ENCODE measurements at places on chromosomes 13 and 19.

DNA sequence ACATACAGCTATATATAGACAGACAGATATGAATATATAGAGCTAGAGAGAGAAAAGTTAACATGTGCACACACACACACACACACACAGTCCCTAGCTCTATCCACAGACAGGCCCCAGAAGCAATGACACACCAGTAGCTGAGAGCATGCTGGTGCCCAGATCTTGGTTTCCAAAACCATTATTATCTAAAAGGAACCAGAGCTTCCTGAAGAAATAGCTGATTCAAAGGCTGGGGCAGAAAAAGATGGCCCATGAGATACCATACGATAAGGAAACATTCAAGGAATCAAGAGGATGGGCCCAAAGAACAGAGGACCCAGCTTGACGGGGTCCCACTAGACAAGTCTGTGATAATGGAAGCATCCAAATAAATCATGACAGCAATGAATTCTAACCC, 53.4 kb downstream of the ABCC4 start:
- no peak for DNase-seq

GRCh38 chr13:21735701-21736401, 65.0 kb downstream of the FGF9 start:
- no peak for DNase-seq

DNA sequence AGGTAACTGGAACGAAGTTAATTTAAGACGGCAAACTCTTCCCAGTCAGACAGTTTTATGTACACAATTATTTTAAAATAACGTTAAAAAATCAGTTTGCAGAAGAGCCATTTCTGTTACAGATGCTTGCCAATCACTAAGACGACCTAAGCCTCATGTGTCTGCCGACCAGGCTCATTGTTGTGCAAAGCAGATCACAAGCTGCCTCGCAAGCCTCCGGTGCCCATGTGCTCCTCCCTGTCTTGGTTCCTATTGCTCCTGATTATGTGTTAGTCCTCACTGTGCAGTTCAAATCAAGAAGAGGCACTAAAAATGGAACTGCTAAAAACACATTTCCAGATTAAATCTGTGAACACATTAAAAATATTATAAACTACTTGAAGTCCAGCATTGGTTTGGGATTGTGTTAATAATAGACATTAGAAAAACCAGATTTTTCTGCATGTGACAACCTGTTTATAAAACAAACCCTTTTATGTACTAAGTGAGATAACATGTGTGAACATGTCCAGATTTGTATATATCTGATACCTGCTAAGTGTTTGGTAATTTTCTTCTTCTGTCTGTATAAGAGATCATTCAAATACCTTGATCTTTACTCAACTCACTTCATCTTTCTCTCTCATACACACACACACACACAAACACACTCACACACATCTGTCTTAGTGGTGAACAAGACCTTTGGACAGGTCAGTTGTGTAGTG, 81.9 kb upstream of the SLC15A1 start:
- DNase-seq = no peak

- DNase-seq = no peak
Observed at GRCh38 chr13:21949818-21950429, 279.1 kb downstream of the FGF9 start.

DNA sequence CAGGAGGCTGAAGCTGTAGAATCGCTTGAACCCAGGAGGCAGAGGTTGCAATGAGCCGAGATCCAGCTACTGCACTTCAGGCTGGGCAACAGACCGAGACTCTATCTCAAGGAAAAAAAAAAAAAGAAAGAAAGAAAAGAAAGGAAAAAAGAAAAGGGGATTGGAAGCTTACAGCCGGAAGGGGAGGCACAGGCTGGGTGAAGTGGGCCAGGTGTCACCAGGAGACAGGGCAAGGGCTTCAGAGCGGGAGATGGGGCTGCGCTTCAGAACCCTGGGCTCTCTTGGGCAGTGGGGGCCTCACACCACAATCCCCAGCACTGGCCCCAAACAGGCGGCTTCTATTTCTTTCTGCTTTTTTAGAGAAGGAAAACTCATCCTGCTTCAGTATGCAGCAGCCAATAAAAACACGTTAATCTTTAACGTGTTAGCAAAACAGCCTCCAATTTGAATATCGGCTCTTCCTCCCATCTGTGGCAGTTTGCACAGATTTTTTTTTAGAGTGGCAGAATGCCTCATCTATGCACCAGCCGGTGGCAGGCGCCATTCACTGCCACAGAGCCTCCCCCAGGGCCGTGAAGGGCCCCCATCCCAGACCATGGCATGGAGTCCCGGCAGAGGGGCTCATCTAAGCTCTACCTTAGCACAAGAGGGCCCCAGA, 46.6 kb upstream of the C19orf12 start:
- no peak for DNase-seq

DNA sequence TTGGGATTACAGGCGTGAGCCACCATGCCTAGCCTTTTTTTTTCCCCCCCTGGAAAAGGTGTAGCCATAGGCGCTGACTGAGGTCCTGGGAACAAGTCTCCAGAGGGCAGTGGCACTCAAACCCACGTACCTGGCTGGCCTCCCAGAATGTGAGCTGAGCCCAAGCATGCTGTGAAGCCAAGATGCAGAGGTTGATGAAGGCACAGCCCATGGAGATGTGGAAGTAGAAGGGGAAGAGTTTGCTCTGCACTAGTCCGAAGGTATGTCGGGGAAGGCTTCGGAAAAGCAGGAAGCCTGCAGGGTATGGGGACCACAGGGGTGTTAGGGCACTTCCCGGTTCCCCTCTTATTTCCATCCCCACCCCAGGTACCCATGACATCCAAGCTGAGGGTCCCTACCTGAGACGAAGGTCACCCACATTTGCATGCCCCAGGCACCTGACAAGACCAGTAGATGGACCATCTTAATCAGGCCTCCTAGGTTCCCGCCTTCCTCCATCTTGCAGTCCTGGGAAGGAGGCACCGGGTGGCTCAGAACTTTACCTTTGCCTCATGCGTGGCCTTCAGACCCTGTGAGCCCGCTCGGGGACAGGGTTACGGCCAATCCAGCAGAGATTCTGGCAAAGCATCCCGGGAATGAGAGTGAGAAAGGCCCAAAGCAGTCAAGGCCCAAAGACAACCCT, 805 bp downstream of the TMEM205 start:
- no peak for DNase-seq

DNA sequence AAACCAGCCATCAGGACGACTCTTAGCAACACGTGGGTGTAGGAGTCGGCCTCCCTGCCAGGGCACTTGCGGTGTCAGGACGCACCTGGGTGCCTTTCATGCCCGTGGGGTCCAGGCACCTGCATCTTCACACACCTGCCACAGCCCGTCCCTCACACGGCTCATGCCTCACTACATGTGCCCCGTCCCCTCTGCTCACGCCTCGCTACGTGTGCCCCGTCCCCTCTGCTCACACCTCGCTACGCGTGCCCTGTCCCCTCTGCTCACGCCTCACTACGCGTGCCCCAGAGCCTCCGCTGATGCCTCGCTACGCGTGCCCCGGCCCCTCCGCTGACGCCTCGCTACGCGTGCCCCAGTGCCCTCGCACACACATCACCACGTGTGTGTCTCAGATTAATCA, 58.0 kb upstream of the F7 start:
- DNase-seq = no peak

- DNase-seq = no peak
Observed at GRCh38 chr13:24184265-24184841, 23.8 kb downstream of the SPATA13 start.

- DNase-seq = no peak
Observed at GRCh38 chr13:44785401-44785800, 203.9 kb downstream of the NUFIP1 start.

GRCh38 chr19:858868-859843, at the start of gene CFD:
TSS of gene CFD (plus strand) at chr19:859664. CDS start at chr19:859690, 26 bp downstream.
- DNase-seq = no peak

GRCh38 chr19:54462655-54463530, 685 bp downstream of the LENG9 start:
- no peak for DNase-seq

DNA sequence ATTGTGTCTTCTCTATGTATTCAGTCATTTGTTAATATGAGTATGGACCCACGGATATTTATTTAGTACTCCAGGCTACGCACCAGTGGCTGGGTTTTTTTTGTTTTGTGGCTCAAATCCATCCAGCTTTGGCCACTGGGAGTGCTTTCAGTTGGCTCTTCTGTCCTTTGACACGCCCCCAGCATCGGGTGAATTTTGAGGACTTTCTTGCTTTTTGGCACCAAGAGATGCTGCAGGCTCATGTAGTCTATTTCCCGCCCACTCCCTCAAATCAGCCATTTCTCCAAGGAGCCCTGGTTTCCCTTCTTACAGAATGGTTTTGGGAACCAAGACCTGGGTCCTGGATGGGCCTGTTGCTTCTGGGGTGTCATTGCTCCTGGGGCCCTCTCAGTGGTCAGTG, 55.8 kb downstream of the SMARCA4 start:
- DNase-seq = no peak

GRCh38 chr13:101149735-101150384, 266.4 kb downstream of the NALCN start:
- DNase-seq = no peak

- DNase-seq = no peak
Observed at GRCh38 chr19:4473763-4474513, 1.8 kb downstream of the HDGFL2 start.

DNA sequence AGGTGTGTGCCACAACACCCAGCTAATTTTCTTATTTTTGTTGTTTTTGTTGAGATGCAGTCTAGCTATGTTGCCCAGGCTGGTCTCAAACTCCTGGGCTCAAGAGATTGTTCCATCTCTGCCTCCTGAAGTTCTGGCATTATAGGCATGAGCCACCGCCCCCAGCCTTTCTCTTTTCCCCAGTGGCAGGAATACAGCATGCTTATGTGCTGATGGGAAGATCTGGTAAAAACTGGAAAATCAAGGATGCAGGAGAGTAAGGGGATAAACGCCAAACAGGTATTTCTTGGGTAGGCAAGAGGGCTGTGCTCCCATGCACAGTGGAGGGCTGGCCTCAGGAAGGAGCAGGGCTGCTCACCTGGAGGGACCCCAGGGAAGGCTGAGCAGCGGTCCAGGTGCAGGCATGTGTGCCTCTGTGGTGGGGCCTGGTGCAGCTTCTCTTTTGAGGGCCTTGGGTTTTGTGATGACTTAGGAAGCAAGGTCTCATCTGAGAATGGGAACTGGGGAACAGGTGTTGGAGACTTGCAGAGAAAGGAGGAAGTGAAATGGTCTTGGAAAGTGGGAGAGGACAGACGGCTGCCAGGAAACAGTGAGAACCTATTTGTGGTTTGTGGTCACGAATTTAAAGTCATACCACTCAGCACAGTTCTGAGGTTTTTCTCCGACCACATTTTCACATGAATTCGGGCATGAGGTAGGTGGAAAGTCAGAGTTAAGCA, 106.5 kb downstream of the TEX26 start:
- no peak for DNase-seq

GRCh38 chr19:50555450-50556281, 12.6 kb downstream of the LRRC4B start:
- DNase-seq = no peak

- peak; percentile 54 for DNase-seq
Observed at GRCh38 chr13:85528491-85529217, 270.6 kb downstream of the SLITRK6 start.

- DNase-seq = no peak
Observed at GRCh38 chr19:5130371-5131030, 161.6 kb downstream of the KDM4B start.

DNA sequence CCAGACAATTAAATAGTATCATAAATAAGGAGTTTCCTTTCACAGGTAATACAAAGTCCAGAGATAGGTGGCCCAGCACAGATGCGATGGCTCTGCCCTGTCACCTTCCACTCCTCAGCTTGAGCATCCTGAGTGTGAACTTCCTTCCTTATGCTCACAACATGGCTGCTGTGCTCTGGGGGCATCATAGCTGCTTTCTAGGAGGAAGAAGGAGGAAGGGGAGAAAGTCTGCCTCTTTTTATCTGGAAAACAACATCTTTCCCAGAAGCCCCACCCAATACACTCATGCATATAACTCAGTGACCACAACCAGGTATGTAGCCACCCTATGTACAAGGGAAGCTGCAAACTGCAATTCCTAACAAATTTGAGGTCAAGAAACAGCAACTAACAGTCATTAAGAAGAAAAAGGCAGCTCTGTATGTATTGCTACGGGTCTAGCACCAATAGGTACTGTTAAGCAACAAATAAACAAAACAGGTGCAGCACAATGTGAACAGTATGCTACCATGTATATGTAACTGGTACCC, 201.2 kb upstream of the UBL3 start:
- DNase-seq = no peak

DNA sequence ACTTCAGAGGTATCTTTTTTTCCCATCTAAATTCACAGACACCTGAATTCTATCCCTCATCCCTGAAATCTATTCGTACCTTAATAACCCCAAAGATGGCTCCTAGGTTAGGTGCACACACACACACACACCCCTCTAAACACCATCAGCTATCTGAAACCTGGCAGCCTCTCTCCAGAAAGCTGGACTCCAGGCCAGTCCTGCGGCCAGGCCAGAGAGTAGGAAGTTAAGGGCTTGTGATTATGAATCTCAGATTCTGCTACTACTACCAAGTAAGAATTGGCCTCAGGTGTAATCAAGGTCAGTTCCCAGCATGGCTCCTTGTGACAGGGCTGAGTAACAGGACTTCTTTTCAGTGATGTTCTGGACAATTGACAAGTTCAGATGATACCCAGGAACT, 244.2 kb upstream of the SERP2 start:
- no peak for DNase-seq

DNA sequence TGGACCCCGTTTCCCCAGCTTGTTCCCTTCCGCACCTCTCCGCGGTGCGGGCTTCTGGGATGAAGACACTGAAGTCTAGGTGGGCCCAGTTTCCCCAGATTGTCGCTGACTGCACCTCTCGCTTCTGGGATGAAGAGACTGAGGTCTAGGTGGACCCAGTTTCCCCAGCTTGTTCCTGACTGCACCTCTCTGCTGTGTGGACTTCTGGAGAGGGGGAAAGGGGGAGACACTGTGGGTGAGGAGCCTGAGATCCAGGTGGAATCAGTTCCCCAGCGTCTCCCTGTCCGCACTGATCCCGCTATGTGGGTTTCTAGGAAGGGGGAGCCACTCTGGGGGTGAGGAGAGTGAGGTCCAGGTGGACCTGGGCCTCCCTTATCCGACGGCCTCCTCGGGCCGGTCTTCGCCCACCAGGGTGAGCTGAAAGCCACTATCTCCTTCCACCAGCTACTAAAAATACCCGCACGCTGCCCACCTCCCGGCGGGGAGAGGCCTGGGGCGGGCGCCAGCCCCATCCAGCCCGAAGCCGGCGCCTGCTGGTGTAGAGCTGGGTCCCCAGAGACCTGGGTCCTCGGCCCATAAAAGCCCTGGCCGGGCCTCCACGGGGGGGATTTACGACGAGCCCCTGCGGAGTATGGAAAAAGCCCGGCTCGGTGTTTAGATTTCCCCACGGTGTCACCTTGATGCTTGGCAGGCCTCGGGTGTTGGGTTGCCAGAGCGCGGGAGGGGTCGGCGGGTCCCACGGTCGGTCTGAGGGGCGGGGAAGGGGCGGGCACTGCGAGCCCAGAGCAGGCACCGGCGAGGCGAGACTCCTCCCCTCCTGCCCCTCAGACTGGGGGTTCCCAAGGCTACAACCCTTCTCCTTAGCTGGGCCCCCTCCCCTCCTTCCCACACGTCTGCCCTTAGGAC, 10.6 kb downstream of the FUT6 start:
- DNase-seq = no peak

GRCh38 chr19:11450570-11451326, 15.3 kb downstream of the PRKCSH start:
- no peak for DNase-seq

All from COLO829 (cell line).